ENCODE measurements at places on chromosomes 2 and 18. TPM values are rescaled to one million over a fixed set of nuclear protein-coding genes. Genes with fewer than 3 reads are reported as not detected.
A peak's percentile ranks its signal among the peaks of the same experiment; 100 is the strongest.

NEB gene
- 0.09 TPM for total RNA-seq

KLHL14 gene
- total RNA-seq: not detected

CHRND gene
- not detected for total RNA-seq

MFSD2B gene
- total RNA-seq: 0.14 TPM

TTR gene
- not detected for total RNA-seq

ZNF385B gene
- total RNA-seq: not detected

DLX1 gene
- total RNA-seq: not detected

DNA sequence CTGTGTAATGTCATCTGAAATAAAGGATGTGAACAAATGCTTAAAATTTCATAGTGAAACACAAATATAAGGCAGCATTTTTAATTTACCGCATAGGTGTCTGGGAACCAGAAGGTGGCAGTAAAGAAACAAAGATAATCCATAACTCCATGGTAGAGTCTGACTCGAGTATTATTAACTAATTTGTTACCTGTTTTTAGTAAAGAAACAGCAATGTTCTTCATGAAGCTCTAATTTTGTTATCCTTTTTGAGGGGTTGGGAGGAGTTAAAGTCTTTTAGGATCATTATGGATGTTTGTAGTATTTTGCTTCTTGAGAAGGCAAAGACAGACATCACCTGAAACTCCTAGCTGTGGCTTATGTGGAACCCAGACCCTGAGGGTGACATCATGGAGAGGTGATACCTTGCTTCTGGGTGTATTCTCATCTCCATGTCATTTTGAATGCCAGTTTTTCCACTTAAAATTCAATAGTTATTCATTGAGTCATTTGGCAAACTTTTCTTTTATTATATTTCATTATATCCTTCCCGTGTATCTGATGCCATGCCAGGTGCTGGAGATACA, 286.2 kb upstream of the EPAS1 start:
- H3K27ac ChIP-seq: no peak overlapping the region
- H3K4me1 ChIP-seq: peaks cover 16% of the 10 kb centered on the region
- H3K27me3 ChIP-seq: no peaks in the 10 kb centered on the region
- H3K36me3 ChIP-seq: peaks cover 12% of the 10 kb centered on the region
- no peak for DNase-seq

DNA sequence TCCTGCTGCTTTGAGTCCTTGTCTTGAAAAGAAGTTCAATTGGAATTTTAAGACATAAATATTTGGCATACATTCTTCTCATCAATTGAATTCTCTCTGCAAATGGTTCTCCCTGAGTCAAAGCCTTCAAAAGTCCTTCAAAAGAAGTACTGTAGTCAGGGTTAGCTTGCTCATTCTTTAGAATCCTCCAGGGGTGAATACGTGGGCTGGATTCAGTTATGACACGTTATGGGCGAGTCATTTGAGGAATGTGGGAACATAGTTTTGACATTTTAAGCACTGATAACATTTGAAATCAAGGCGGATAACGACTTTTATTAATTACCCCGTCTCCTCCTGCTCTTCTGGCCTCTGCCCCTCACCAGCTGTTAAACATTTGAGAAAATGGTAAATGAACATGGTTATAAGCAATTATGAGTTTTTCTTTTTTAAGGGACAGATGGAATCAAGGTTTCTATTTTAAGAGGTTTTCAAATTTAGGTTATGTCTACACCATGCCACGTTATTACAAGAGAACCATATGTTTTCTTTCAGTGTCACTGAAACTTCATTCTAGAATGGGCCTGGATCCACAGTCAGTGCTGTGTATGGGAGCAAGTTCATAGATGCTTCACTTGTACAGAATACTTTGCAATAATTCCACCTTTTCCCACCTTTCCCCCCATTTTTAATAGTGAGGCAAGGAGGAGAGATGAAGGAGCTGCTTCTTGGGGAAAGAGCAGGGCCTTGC, 273.1 kb downstream of the TSN start:
- H3K36me3 ChIP-seq: no peaks in the 10 kb centered on the region
- H3K27ac ChIP-seq: no peak overlapping the region

- H3K36me3 ChIP-seq: no peaks in the 10 kb centered on the region
- no peak overlapping the region for H3K4me3 ChIP-seq
- no peak overlapping the region for H3K27ac ChIP-seq
- DNase-seq: no peak
These were observed 179.4 kb upstream of the AGAP1 start for GRCh38 chr2:235314371-235314930.

DNA sequence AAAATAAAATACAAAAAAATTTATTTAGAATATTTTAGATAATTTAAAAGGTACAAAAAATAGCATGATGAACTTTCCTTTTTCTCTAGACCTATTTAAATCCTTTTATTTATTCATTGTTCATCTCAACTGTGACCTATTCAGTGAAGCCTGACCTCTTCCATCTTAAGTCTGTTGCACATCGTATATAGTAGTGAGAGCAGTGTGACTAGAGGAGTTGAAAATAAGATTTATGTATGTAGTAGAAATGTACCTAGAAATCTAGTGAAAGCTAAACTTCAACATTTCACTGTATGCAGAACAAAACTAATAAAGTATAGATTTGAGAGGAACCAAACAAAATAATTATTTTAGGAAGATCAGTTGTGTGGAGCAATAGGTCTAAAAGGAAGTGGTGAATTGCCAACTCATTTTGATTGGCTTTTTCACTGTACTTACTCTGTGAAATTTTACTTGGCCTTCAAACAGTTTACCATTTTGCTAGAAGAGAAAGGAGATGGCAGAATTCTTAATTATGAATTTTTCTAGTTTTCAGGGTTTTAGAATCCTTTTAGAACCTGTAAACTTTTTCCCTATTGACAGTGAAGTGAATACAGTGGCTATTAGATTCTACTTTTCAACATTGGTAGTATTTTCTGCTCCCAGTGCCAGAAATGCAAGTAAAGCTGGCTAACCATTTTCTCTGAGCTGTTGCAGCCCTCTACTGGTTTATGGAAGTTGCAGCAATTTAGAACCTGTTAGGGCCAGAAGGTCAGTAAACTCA, 11.0 kb downstream of the ANKRD12 start:
- peak overlapping the region; percentile 78 for H3K27ac ChIP-seq
- H3K27me3 ChIP-seq: no peaks in the 10 kb centered on the region
- DNase-seq: peak; percentile 83
- peaks cover 10% of the 10 kb centered on the region for H3K36me3 ChIP-seq
- peaks cover 50% of the 10 kb centered on the region for H3K4me1 ChIP-seq
- peak overlapping the region; percentile 66 for H3K4me3 ChIP-seq

- no peak overlapping the region for H3K27ac ChIP-seq
- H3K27me3 ChIP-seq: peaks cover 7% of the 10 kb centered on the region
- DNase-seq: no peak
- H3K4me1 ChIP-seq: peaks cover 2% of the 10 kb centered on the region
- no peak overlapping the region for H3K4me3 ChIP-seq
- H3K36me3 ChIP-seq: no peaks in the 10 kb centered on the region
These were observed 32.0 kb upstream of the SKOR2 start for GRCh38 chr18:47283476-47283875.

GRCh38 chr2:25358836-25359235, 17.1 kb upstream of the DNMT3A start:
- H3K27me3 ChIP-seq: no peaks in the 10 kb centered on the region
- H3K4me3 ChIP-seq: no peak overlapping the region
- H3K27ac ChIP-seq: no peak overlapping the region
- peaks cover 17% of the 10 kb centered on the region for H3K4me1 ChIP-seq

DNA sequence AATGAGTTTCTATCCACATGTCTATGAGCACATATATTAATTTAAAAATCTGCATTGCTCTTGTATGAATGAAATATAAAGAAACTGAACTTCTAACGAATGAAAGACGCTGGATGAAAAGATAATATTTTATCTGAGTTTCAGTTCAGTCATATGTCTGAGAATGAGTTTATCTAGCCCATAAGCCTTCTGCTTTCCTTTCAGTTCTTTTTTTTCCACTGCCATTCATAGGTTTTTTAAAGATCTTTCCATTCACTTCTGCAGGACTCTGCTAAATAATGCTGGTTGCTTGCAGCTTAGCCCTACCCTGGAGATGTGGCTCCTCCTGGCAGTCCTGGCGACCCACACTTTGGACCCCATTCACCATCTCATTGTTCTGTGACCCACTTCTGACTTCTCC, 109.0 kb downstream of the BCL2 start:
- peaks cover 56% of the 10 kb centered on the region for H3K36me3 ChIP-seq
- H3K4me1 ChIP-seq: peaks cover 74% of the 10 kb centered on the region
- peak overlapping the region; percentile 85 for H3K4me3 ChIP-seq
- H3K27ac ChIP-seq: peak overlapping the region; percentile 98

- no peaks in the 10 kb centered on the region for H3K36me3 ChIP-seq
- no peak for DNase-seq
- no peak overlapping the region for H3K4me3 ChIP-seq
- H3K27me3 ChIP-seq: no peaks in the 10 kb centered on the region
These were observed 371.0 kb downstream of the GALNT13 start for GRCh38 chr2:154242687-154243086.

DNA sequence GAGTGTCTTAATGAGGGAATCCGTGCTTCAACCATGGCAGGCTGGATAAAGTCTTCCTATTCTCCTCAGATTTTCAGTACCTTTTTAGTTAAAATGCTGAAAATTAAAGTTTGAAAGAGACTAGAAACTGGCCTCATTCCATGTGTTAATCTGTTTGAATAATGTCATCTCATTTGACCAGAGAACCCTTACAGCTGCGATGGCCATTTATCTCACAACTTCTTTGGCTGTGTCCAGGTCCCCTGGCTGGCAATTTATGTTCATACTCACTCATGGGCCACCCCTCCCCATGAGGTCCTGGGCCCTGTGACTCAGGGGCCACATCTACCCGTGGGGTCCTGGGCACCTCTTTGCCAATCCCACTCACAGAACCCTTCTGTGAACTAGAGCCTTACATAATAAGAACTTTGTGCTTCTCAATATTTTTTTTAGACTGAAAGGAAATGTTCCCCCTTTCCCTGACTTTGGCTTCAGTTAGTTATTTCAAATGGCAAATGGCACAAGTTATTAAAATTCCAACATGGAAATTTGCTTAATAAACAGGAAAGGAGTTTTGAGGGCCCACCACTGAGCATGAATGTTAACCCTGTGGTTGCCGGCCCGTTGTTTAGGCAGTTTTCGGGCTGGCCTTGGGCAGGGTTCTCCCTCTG, 134.6 kb downstream of the UXS1 start:
- no peak overlapping the region for H3K4me3 ChIP-seq
- H3K4me1 ChIP-seq: peaks cover 33% of the 10 kb centered on the region
- H3K27me3 ChIP-seq: peaks cover 13% of the 10 kb centered on the region
- no peak for DNase-seq

- no peaks in the 10 kb centered on the region for H3K27me3 ChIP-seq
- no peak overlapping the region for H3K4me3 ChIP-seq
- H3K4me1 ChIP-seq: peaks cover 15% of the 10 kb centered on the region
These were observed 52.2 kb downstream of the SMAD7 start for GRCh38 chr18:48898521-48898920.

GRCh38 chr18:61896757-61897156, 4.0 kb upstream of the RNF152 start:
- H3K27me3 ChIP-seq: peaks cover 59% of the 10 kb centered on the region
- DNase-seq: no peak
- H3K4me3 ChIP-seq: no peak overlapping the region

GRCh38 chr2:154193246-154193645, 321.5 kb downstream of the GALNT13 start:
- H3K36me3 ChIP-seq: no peaks in the 10 kb centered on the region
- H3K27ac ChIP-seq: no peak overlapping the region
- no peaks in the 10 kb centered on the region for H3K27me3 ChIP-seq
- H3K4me3 ChIP-seq: no peak overlapping the region

- no peak overlapping the region for H3K4me3 ChIP-seq
- no peaks in the 10 kb centered on the region for H3K27me3 ChIP-seq
- H3K4me1 ChIP-seq: no peaks in the 10 kb centered on the region
- no peaks in the 10 kb centered on the region for H3K36me3 ChIP-seq
These were observed 15.0 kb upstream of the OTX1 start for GRCh38 chr2:63035660-63036059.

DNA sequence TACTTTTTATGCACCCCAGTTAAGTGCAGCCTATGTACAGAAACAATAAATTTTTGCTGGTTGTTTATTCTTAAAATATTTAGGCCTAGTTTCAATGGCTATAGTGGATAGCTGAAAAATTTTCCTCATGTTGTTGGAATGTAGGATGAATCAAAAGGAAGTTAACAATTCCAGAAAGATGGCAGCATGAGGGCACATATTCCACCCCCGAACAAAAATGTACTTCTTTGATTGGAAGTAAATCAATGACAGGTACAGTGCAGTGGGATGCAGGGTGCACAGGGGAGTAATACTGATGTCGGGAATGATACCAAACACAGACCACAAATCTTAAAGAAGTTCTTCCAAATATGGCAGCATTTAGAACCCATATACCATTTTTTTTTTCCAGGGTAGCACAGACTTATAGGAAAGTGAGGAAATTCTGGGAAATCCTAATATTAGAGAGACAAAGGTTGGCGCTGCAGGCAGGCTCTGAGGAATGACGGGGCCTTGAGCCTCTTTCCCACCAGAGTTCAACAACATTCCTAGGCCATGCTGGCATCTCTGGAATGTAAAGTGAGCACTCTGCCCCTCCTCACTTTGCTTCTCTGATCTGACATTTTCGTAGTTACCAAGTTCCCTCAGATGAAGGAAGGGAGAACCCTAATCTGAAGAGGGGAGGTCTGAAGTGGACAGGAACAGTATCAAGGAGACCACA, 36.6 kb upstream of the IKZF2 start:
- H3K27ac ChIP-seq: no peak overlapping the region
- H3K27me3 ChIP-seq: no peaks in the 10 kb centered on the region
- no peak for DNase-seq
- no peaks in the 10 kb centered on the region for H3K36me3 ChIP-seq
- no peaks in the 10 kb centered on the region for H3K4me1 ChIP-seq

- no peak overlapping the region for H3K4me3 ChIP-seq
- peaks cover 8% of the 10 kb centered on the region for H3K36me3 ChIP-seq
- no peak overlapping the region for H3K27ac ChIP-seq
- no peaks in the 10 kb centered on the region for H3K4me1 ChIP-seq
These were observed 166.1 kb upstream of the OTX1 start for GRCh38 chr2:62884514-62884913.

DNA sequence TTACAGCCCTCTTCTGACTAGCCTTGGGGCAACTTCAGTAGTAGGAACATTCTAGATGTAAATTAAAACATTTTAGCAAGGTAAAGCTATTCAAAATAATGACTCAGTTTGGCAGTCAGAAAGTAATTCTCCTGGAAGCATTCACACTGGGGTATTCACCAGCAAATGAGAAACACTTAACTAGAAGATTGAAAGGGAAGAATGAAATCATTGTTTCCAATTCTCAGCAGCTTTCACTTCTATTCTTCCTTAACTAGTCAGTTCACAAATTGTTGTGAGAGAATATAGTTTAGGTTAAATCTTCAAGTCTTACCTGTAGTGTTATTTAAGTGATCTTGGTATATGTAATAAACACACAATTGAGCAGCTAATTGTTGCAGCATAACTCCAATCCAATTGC, 1135.6 kb upstream of the FAM98A start:
- no peak for DNase-seq
- no peak overlapping the region for H3K27ac ChIP-seq
- no peaks in the 10 kb centered on the region for H3K36me3 ChIP-seq

GRCh38 chr2:233240897-233241296, 10.6 kb upstream of the ATG16L1 start:
- H3K27ac ChIP-seq: peak overlapping the region; percentile 75
- peaks cover 3% of the 10 kb centered on the region for H3K36me3 ChIP-seq
- DNase-seq: peak; percentile 83
